T-helper 17 cell (primary cell): ENCODE measurements at places on chromosomes 2 and 18. TPM values are rescaled to one million over a fixed set of nuclear protein-coding genes. Genes with fewer than 3 reads are reported as not detected.

UGT1A5 gene
- total RNA-seq: not detected

MC5R gene
- not detected for total RNA-seq

ALK gene
- not detected for total RNA-seq

IMPA2 gene
- 4.3 TPM for total RNA-seq

CCDC68 gene
- not detected for total RNA-seq

ATAD2B gene
- total RNA-seq: 52.3 TPM

ZNF892 gene
- total RNA-seq: 2.4 TPM

EIPR1 gene
- total RNA-seq: 25.1 TPM

RNU2-63P gene
- 8.3 TPM for total RNA-seq

AQP12A gene
- not detected for total RNA-seq

MRPL33 gene
- 24.6 TPM for total RNA-seq

TCF23 gene
- not detected for total RNA-seq

LIMS3 gene
- total RNA-seq: not detected

RAPGEF4 gene
- total RNA-seq: 0.32 TPM

ASXL2 gene
- total RNA-seq: 33.7 TPM

CERKL gene
- not detected for total RNA-seq
